Suppressor macrophage treated with lipopolysaccharide for 1 hour (primary cell): ENCODE measurements at places on chromosomes 13 and 19.

- DNase-seq, result no peak
Measured at GRCh38 chr19:18875726-18876125, 20.2 kb downstream of the CERS1 start.

DNA sequence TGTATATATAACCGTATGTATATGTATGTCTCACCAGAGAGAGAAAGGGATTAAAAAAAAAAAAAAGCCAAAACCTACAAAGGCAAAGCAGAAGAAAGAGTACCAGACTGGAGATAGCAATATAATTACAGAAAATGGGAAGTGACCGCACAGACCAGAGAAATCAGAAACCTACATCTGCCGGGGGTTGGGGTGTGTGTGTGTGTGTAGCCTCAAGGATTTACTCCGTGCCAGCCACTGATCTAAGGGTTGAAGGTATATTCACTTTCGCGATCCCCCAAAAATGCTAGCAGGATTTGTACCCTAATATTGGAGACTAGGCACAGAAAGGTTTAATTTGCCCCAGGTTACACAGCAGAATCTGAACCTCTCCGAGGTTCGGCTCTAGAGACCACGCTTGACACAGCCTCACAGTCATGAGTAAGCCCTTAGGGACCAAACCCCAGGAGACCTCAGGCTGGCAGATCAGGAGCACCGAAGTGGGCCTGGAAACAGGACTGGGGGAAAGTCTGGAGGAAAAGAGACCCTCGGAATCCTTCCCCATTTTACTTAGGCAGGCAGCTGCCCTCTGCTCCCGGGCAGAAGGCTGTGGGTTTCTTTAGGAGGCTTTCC, 14.8 kb downstream of the ARL11 start:
- DNase-seq, result peak; percentile 57

DNA sequence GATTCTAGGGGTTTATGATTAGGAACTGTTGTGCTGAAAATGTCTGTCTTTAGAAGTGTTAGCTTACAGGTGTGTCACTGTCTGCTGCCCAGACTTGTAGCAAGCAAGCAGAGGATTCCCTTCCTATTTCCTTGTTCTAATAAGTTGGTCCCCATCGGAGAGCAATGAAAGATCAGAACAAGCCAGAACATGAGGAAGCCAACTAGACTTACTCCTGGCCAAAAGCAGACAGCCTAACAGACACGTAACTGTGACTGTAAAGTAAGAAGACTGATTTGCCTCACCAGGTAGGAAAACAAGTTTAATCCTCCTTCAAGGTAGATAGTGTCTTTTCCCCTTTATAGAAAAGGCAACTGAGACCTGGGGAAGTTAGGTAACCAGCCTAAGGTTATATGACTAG, 12.5 kb downstream of the POLR1D start:
- no peak for DNase-seq

DNA sequence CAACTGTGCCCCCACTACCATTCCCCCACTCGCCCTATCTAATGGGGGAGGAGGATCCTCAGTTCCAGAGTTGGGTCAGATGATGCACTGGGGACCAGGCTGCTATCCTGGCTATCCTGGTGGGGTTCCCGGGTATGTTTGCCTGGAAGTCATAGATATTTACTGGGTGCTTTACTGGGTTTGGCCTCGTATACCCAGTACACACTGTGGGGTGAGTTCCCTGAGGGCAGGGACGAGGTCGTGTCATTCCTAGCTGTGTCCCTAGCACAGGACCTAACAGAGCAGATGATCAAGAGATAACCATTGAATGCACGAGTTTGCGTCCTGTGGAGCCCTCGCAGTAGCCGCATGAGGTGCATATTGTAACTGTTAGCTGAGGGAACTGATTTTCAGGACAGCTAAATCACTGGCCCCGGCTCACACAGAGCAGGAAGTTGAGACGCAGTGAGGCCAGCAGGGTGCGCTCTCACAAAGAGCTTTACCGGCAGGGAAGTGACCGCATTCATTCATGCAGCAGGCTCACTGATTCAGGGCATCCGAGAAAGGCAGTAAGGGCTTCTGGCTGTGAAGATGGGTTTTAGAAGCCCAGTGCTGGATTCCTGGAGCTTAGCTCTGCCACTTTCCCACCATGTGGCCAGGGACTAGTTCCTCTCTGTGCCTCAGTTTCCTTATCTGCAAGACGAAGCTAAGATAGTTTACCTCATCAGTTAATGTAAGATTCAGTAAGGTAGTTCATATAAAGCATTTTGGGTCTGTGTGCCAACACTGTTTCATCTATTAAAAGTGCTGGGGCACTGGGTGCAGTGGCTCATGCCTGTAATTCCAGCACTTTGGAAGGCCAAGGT, 6.0 kb downstream of the RUVBL2 start:
- peak; percentile 78 for DNase-seq

DNA sequence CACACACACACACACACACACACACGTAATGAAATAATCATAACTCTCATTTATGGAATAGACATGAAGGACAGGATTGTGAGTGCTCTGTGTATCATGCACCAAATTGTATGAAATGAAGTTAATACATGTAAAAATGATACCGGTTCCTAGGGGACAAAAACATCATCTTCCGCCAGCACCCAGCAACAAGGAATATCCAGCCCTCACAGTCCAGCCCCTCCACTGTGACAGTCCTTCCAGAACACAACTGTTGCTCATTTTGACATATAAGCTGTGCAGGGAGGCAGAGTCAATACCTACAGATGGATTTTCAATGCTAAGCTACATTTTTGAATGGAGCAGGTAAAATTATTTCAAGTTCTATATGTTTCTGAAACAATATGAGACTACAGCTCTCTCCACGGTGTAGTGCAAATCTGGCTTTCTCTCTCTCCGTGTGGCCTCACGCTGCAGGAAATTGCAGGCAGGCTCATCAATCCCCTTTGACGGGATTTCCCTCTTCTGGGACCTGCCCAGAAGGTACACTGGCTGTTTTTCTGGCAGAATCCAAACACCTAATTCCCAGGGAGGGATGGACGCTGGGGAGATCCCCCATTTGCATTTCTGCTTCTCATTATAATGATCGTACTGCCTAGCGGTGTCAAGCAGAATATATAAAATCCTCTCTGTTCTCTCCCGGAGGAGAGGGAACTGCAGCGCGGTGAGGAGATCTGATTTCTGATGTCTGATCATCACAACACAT, 494.0 kb downstream of the LIG4 start:
- no peak for DNase-seq

DNA sequence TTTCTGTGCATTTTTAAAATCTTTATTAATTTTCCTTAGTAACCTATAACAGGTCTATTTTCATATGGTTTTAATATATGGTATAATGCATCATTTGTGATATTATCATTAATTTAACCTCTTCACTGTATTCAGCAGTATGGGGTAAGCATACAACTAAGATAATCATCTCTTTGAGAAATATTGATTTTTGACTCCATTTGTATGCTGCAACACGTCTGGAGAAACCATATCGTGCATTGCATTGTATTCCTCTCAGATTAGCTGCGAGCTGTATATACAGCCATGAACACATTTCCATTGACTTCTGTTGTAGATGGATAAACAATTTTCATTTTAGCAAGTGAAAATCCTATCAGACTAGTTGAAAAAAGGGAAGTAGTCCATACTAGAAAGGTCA, 2275.8 kb upstream of the PCDH20 start:
- no peak for DNase-seq

DNA sequence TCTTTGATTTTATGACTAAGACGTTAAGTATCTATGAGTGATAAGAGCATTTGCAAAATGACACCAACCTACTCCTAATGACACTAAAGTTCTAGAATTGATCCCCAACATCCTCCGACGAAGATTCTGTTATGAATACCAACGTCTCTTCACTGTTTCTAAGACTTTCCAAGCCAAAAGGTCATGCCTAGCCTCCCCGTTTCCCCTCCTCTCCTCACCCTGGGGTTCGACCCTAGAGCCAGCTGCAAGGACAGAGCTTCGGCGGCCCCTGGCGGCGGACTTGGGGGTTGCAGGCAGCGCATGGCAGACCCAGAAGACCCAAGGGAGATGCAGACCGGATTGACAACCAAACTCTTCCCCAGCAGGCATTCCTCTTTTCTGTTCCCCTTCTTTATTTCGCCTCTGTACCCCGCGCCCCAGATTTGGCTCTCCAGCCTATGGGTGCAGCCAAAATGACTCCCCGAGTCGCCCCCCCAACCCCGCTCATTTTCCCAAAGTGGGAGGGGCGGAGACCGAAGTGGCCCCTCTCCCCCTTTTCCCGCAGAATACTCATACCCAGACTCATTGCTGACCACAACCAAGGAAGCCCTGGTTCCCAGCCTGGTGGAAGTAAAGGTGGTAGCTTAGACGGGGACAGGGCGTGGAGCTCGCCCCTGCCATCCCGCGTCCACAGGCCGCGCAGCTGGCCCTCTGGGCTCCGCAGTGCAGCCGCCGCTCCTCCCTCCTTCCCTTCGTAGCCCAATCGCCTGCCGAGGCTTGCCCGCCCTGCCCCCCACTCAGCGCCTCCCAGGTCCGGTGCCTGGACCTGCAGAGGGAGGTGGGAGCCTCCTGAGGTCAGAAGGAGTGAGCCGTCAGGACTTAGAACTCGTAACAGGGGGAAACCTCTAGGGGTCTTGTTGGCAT, 4.1 kb upstream of the EML2 start:
- DNase-seq, result peak; percentile 86

DNA sequence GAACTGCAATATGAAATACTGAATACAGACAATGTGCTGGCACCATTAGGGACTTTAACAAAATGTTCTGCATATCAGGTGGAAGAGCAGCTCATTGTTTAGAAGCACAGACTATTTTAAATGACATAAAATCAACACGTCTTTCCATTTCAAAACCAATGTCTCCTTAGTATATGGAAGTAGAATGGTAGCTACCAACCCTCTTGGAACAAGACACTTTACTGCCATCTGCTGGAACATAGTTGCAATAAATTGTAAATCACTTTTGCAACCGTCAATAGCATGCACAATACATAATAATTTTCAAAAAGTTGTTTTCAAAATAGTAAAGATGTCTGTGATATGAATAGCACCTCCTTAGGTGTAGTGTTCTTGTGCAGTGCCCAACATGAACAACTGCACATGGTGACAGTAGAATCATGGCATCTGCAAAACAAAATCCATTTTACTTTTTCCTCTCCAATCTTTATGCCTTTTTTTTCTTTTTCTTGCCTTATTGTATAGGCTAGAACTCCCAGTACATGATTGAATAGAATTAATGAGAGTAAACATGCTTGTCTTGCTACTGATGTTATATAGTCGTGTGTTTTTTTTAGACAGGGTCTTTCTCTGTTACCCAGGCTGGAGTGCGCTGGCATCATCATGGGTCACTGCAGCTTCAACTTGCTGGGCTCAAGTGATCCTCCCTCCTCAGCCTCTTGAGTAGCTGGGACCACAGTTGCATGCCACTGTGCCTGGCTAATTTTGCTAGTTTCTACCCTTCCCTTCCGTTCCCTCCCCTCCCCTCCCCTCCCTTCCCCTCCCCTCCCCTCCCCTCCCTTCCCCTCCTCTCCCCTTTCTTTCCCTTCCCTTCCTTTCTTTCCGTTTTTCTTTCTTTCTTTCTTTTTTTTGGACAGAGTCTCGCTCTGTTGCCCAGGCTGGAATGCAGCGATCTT, 7.8 kb upstream of the LYPD5 start:
- DNase-seq, result peak; percentile 89

DNA sequence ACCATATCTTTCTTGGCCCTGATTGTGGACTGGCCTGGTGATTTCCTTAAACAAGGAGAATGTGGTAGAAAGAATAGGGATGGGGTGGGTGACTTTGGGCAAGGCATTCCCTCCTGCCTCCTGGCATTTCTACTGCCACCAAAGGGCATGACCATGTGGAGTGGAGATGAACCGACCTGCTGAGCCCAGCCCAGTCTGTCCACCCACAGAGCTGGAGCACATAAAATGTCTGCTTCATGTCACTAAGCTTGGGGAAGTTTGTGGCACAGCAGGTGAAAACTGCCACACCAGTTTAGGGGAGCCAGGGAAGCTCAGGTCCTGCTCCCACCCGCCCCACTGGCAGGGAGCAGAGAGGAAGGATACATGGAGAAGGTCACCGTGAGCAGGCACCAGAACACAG, 6.3 kb downstream of the TMEM161A start:
- DNase-seq, result no peak

DNA sequence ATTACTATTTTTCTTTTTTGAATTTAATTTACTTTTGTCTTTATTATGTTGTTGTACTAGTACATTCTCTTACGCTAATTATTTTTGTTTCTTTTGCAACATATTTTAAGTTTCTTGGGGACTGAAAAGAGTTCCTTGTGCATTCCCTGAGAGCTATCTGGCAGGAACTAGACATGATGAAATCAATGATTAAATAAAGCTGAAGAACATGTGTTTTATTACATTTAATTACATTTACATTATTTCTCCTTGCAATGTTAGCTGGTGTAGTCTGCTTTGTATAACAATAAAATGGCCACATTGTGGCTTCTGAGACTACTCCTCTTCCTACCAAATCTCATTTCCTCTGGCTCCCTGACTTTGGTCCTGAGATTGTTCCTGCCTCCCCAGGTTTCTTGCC, 244.9 kb downstream of the NDFIP2 start:
- DNase-seq, result no peak

DNA sequence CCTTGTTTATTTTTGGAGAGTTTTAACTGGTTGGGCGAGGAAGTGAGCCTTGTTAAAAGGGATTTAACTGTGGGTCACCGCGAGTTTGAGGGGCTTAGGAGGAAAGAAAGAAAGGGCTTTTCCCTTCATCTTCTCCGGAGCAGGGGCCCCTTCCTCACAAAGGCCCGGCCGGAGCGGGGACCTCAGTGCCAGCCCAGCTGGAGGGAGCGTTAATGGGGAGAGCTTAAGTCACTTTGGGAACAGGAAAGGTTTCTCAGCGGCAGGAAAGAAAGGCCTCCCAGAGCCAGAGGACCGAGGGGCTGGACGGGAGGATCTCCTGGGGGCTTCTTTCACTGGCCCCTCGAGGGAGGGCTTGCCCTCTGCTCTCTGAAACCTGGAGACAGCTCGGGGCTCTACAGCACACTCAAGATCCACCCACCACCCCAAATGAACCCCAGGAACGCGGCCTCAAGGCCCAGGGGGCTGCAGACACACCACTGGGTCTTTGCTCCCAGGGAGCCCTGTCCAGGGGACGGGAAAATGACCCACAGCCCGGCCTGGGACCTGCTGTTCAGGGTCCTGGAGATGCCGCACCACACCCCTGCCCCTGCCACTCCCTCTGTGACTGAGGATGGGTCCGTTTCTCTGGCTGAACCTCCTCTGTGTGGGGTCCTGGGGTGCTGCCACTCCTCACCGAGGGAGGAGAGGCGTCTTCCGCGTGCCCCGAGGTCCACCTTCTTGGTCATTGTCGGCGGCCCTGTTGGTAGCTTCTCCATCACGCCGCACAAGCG, 128.3 kb downstream of the URI1 start:
- no peak for DNase-seq

DNA sequence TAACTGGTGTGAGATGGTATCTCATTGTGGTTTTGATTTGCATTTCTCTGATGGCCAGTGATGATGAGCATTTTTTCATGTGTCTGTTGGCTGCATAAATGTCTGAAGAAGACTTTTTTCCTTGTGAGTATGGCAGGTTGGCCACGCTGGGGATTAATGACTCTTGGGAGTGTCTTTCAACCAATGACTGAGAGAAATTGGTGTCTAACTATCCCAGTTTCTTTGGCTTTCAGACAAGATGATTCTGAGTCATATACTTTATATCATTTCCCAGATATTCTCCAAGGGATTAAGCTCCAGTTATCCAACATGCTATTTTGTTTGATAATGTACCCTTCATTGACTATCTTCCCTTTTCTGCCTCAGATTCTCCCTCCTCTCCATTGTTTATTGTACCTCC, 35.5 kb upstream of the CSNK1A1L start:
- DNase-seq, result no peak
